ENCODE measurements at places on chromosomes 11 and 22.
A peak's percentile ranks its signal among the peaks of the same experiment; 100 is the strongest.

DNA sequence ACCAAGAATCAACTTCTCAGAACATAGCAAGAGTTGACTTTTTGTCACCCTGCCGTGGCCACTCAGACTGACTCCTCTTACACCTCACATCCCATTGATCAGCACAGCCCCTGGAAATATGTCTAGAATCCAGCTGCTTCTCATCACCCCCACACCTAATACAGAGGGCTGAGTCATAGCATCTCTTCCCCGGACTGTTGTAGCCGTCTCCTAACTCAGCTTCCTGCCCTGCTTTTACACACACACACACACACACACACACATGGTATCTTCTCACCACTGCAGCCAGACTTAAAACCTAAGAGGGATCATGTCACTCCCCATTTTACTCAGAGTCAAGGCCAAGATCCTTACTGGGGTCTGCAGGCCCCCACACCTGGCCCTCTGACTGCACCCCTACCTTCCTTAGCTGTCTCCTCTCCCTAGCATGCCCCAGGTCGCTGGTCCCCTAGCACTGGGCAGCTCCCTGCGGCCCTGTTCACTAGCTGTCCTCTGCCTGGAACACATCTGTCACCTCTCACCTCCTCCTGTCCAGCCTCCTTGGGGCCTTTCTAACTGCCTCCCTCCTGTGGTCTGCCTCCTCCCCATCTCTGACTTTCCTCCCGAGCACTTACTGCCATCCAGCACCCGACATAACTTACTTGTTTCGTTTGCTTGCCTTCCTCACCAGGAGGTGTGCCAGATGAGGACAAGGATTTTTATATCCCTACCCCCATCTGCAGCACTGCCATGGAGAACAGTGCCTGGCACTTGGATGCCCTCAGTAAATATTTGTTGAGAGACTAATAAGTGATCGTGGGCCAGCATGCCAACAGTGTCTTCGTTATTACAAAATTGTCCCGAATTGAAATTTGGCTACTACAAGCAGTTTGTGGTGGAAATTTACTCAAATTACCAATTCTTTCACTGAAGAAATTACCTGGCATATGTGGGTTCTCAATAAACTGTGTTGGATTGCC, 61.9 kb downstream of the BMAL1 start:
- no peak for DNase-seq

- no peak for DNase-seq
Measured at GRCh38 chr11:120499088-120499487, 12.5 kb upstream of the GRIK4 start.

DNA sequence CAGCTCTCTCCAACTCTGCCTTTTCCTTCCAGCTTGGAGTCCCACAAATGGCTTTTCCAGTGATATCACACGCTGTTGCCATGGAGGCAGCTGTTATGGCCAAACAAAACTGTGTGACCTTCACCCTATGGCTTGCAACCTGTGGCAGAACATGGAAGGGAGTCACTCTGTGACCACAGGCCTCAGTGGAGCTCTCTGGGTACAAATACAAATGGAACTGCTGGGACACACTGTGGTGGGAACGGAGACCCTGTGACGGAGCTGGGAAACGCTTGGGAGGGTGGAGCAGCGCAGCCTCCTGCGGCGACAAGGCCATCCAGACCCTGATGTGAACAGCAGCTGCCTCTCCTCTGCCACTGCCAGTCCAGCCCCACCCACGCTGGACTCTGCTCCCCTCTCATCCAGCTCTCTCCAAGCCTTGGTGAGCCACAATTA, 162.5 kb downstream of the ETS1 start:
- DNase-seq, result no peak

DNA sequence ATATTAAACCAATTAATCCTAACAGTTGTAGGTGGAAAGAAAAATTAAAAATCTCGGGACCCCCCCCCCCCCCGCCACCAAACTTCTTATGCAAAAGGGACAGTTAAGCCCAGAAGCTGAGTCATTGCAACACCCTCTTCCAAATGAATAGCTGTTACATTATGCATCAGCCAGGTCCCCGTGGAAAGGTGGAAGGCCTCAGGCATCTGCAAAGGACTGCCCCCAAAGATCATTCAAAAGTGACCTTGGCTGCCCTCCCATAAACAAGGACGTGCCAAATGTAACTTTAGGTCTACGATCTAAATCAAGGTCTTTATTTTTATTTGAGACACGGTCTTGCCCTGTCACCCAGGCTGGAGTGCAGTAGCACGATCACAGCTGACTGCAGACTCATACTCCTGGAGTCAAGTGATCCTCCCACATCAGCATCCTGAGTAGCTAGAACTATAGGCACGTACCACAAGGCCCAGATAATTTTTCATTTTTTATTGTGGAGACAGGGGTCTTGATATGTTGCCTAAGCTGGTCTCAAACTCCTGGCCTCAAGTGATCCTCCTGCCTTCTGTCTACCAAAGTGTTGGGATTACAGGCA, 22.8 kb downstream of the SYN3 start:
- DNase-seq, result no peak

- DNase-seq, result no peak
Measured at GRCh38 chr11:130873761-130874160, 42.5 kb downstream of the SNX19 start.

DNA sequence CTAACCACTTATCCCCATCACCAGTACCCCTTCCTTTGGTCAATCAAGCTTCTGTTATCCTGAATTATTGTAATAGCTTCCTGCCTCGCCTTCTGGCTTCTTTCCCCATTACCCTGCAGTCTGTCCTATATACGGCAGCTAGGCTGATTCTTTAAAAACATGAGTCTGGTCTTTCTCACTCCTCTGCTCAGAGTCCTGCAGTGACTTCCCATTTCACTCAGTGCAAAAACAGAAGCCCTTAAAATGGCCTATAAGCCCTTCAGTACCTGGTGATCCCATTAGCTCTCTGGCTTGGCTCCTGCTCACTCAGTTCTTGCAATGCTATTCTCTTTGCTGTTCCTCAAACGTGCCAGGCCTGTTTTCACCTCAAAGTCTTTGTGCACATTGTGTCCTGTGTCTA, 58.4 kb downstream of the JRKL start:
- no peak for DNase-seq

- peak; percentile 33 for DNase-seq
Measured at GRCh38 chr22:49398115-49398514, 429.6 kb downstream of the BRD1 start.

- DNase-seq, result no peak
Measured at GRCh38 chr11:115959081-115959486, 454.9 kb upstream of the CADM1 start.

DNA sequence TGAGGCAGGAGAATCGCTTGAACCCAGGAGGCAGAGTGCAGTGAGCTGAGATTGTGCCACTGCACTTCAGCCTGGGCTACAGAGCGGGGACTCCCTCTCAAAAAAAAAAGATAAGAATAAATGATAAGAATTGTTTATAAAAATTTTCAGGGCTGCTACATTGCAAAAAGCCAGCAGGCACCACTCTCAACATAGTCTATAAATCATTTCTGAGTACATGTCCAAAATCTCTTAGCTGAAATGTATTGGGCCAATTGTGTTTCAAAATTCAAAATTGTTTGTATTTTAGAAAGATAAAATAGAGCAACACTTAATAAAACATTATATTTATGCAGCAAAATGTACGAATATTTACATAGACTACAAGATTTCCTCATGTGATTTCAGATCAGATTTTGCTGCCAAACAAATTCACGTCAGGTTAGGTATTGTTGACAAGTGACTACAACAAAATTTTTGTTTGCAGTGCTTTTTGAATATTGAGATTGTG, 13.9 kb downstream of the PGR start:
- no peak for DNase-seq

DNA sequence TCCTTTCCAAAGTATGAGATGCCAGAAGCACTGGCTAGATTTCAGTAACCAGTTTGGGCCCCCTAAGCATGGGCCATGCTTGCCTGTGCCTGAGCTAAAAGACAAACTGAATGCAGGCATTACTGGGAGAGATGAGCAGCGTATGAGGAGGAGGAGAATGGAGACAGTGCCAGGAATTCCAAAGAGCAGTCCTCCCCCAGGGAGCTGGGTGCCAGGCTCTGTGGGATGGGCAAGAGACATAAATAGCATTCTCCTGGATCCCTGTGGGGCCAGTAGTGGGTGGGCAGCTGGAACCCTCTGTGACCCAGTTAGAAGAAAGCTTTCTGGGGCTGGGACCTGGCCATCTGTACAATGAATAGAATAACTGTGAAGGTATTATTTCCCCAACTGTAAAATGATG, 235.6 kb downstream of the KCNA4 start:
- no peak for DNase-seq

- no peak for DNase-seq
Measured at GRCh38 chr11:22582151-22582410, 43.5 kb downstream of the FANCF start.

- DNase-seq, result peak; percentile 75
Measured at GRCh38 chr22:43346521-43346929, 3.4 kb upstream of the SCUBE1 start.

GRCh38 chr22:30930228-30930627, 38.3 kb downstream of the MORC2 start:
- DNase-seq, result no peak

- DNase-seq, result no peak
Measured at GRCh38 chr11:104148074-104148473, 15.9 kb downstream of the PDGFD start.

GRCh38 chr11:117465236-117465997, 137.8 kb downstream of the CEP164 start:
- DNase-seq, result no peak

GRCh38 chr22:44395118-44396005, 82.6 kb upstream of the SHISAL1 start:
- peak; percentile 35 for DNase-seq

- DNase-seq, result peak; percentile 70
Measured at GRCh38 chr11:118609380-118610224, 2.2 kb downstream of the PHLDB1 start.

GRCh38 chr11:93059117-93059957, 89.9 kb downstream of the MTNR1B start:
- DNase-seq, result no peak

DNA sequence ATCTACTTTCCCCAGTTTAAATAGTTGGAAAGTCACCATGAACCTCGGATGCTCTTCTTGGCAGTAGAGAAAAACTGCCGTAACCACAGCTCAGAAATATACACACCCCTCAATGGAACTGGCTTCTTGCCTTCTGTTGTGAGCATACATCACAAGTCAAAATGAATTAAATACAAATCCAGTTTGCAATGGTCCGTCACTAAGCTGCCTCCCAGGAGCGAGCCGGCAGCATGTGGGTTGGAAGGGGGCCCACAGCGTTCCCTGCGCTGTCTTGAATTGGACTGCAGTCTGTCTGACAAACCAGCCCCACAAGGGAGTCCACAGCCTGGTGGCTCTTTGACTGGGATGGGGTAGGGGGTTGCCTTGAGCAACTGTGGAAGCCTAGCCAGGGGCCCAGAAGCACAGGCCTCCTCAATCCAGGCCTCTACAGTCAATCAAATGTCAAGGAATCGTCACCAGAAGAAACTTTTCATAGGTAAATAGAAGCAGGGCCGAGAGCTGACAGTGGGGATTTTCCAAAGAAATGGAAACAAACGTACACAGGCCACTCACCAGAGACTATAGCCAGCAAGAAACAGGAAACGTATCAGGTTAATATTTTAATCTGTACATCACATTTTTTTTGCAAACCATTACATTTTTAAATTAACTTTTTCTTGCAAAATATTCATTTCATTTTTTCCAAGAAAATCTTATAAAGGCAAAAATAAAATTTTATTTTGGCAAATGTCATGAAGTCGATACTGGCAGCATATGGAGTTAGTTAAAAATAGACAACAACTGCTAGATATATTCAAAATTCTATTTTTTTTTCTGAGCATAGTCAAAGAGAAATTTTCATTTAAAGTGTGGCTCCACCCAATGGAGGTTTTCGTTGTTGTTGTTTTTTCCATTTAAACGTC, 38.5 kb downstream of the C11orf58 start:
- peak; percentile 63 for DNase-seq

- no peak for DNase-seq
Measured at GRCh38 chr11:121435551-121436511, 16.3 kb upstream of the SORL1 start.

DNA sequence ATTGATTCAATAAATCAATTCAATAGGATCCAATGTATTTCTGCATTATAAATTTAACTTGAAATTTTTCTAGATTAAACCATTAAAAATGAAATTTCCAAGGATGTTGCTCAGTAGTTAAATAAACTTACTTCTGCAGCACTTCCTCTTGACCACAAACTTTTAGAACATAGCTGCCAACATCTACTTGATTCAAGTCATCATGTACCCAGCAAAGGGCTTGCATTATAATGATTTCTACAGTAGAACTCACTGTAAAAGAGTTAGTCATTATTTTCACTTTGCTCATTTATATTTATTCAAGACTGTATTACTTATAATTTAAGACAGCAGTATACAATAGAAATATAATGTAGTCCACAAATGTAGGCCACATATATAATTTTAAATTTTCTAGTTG, 59.2 kb downstream of the PIK3C2A start:
- DNase-seq, result no peak

DNA sequence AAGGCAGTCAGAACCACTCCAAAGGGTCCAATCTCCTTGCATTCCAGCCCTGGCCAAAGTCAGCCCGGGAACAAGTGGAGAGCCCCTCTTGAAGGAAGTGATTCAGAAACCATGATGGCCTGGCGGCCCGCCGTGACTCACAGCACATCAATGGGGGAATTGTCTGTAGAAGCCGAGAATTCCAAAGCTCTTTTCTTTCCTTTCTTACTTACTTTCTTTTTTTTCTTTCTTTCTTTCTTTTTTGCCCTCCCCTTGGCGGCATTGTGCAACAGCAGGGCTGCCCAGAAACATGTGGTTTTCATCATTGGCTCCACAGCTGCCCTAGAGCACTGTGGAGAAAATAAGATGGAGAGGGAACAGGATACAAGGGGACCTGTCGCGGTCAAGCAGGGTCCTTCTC, 140.2 kb upstream of the TIMP3 start:
- DNase-seq, result peak; percentile 84

GRCh38 chr22:39629851-39630250, 59.3 kb downstream of the CACNA1I start:
- no peak for DNase-seq

DNA sequence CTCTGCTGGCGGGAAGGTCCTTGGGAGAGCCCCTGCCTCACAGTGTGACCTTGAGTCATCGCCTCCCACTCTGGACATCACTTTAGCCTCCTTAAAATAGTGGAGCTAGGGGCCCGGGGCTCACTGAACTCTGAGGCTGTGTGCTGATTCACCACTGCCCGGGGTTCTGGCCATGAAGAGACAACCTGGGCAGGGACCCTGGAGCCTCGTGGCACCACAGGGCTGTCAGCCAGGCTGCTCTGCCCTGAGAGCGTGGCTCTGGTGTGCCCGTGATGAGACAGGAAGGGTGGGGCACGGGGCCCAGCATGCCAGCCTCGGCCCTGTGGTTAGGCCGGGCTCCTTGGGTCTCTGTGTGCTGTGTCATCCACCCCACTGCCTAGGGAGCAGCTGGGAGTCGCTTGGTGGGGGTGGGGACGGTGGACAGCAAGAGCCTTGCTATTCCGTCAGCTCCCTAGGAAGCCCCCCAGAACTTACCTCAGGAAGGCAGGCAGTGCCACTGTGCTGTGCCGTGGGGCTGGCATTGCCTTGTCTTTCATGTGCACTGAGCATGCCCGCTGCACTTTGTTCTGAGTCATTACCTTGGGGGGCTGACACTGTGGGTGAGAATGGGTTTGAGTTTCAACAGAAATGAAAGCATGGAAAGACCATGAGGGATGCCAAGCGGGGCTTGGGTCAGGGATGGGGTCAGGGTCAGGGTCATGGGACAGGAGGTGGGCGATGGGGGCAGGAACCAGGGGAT, 31.7 kb downstream of the TPCN2 start:
- no peak for DNase-seq

- DNase-seq, result peak; percentile 53
Measured at GRCh38 chr11:2466869-2467694, 22.3 kb downstream of the KCNQ1 start.

- no peak for DNase-seq
Measured at GRCh38 chr11:117202386-117203068, 3.4 kb downstream of the TAGLN start.

- peak; percentile 70 for DNase-seq
Measured at GRCh38 chr11:11841116-11841722, 553 bp upstream of the USP47 start.
